Stimulated activated CD8-positive, alpha-beta memory T cell treated with anti-CD3 and anti-CD28 coated beads, Interleukin-15, amount 100 ng/mL, for 48 hours (primary cell): ENCODE measurements at places on chromosomes 1 and 21.
A peak's percentile ranks its signal among the peaks of the same experiment; 100 is the strongest.

- no peak for DNase-seq
Observed at GRCh38 chr1:213391445-213391844, 340.4 kb downstream of the RPS6KC1 start.

DNA sequence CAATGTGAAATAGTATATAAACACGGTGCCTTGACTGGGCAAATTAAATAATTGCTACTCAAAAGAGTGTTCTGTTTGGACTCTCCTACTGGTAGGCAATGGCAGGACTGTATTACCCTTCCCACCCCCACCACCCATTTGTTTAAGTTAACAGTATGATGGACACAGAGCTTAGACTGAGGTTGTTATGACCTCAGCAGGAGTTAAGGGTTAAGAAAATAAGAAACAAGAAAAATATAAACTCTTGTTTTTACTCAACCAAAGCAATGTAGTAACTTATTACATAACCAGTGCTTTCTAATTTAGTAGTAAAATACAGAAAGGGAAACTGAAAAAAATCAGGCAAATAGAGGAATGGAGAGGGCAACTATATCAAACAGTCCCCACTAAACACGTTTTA lies 19.9 kb upstream of the SERPINC1 start:
- no peak for DNase-seq

DNA sequence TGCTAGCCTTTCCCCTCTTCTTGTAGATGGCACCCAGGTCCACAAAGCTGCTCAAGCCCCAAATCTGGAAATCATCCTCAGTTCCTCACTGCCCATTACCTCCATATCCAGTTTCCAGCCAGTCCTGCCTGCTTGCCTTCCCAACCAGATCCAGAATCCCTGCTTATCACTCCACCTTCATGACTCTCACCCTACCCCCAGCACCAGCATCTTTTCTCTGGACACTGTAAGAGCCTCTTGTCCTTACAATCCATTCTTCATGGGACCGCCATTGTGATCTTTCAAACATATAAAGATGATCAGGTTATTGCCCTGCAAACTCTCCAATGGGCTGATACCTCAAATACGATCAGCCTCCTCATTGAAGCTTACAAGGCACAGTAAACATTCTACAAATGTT lies 23.5 kb upstream of the NPL start:
- DNase-seq = no peak

- DNase-seq = no peak
Observed at GRCh38 chr1:112144733-112145426, 155.4 kb upstream of the KCND3 start.

- DNase-seq = no peak
Observed at GRCh38 chr1:225695578-225696337, 42.8 kb upstream of the ENAH start.

- no peak for DNase-seq
Observed at GRCh38 chr1:18881642-18882431, 20.5 kb downstream of the ALDH4A1 start.

- DNase-seq = peak; percentile 54
Observed at GRCh38 chr1:233295237-233295974, at the start of gene PCNX2. Gene PCNX2 (minus strand): TSS chr1:233295725. CDS start chr1:233295478, 247 bp downstream.

DNA sequence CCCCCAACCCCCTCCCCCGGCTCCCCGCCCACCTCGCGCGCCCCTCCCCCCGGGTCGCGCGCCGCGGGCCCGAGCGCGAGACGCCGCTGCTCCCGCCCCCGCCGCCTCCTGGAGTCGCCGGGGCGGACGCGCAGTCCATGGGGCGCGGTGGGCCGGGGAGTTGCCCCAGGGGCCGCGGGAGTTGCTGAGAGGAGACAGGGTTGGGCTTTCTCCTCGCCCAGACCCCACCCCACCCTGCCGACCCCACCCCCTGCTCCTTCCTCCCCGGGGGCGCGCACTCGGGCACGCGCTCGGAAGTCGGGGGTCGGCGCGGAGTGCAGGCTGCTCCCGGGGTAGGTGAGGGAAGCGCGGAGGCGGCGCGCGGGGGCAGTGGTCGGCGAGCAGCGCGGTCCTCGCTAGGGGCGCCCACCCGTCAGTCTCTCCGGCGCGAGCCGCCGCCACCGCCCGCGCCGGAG lies at the start of gene LAMC1:
TSS of gene LAMC1 (plus strand) at position 275 of the 455 bp plus-strand sequence. CDS start 297 bp downstream, outside the sequence.
- no peak for DNase-seq

DNA sequence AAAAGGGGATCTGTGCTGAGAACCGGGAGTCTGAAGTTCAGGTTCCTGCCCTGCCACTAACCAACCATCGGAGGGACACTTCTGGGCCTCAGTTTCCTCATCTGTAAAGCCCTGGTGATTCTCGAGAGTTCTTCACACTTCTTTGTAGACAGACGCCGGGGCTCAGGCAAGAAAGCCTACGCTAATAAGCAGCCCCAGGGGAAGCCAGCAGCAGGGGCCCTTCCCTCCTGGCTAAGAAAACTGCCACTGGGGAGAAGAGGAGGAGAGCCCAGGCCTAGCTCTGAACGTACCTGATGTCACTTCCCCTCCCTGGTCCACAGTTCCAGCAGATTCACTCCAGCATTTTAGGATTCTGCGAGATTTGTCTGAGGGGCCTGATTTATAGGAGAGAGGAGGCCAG lies 76.0 kb downstream of the CAMK2N1 start:
- no peak for DNase-seq

- no peak for DNase-seq
Observed at GRCh38 chr1:204841798-204842197, 28.9 kb upstream of the NFASC start.

DNA sequence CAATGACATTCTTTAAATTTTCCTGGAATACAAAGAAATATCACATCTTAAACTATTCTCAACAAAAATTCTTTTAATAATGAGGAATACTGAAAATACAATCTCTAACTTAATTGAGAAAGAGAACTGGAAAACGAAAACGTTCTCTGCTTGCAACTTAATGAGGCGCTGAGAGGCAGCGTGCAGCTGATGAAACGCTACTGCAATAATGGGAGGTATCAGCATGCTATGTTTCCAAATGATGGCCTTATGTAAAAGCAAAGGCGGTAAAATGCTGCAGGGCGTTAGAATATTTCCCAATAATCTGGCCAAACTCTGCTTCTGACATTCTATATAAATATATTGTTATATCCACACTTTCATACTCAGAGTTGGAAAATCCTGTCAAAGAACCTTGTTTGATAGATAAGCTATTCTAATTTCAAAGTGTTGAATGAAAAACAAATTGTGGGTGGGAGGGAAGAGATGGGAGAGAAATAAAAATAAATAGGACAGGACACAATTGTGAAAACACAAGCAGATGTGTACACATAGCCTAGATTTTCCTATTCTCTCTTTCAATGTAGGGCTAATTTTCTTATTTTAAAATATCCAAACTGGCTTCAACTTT lies 70.9 kb downstream of the APP start:
- no peak for DNase-seq

- DNase-seq = no peak
Observed at GRCh38 chr1:113040041-113040440, 33.0 kb upstream of the LRIG2 start.

- no peak for DNase-seq
Observed at GRCh38 chr21:36569511-36569910, 89.6 kb upstream of the CLDN14 start.

DNA sequence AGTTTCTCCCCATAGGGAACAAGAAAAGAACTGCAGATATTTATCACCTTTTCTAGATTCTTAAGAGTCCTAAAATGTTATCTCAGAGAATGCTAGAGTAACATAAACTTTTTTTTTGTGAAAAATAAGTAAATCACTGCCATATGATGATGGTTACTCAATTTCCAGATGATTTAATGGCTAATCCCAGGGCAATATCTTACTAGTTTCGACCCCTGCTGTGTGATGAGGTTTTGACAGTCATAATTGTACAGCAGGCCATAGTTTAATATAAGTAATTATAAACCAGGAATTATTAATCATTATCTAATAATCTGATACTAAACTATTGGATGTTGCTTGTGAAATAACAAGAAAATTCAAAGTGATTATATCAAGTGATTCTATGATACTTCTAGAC lies 210.6 kb downstream of the HLX start:
- no peak for DNase-seq

GRCh38 chr1:56063461-56063860 lies 515.9 kb downstream of the PLPP3 start:
- DNase-seq = no peak

DNA sequence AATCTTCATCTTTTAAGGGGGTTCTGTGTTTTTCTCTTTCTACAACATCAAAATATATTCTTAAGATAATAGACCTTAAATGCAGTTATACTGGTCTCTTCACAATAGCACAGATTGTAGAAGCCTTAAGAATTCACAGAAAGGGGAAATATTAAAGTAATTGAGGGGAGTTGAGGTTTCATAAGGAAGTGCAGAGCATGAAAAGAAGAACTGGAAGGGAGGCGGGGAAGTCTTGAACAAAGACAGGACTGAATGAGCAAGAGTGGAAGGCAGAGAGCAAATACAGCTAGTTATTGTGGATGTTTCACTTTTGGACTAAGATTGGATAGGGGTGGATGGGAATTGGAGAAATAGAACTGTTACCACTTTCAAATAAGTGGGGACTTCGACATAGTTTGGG lies 67.7 kb downstream of the PTGER3 start:
- DNase-seq = no peak

DNA sequence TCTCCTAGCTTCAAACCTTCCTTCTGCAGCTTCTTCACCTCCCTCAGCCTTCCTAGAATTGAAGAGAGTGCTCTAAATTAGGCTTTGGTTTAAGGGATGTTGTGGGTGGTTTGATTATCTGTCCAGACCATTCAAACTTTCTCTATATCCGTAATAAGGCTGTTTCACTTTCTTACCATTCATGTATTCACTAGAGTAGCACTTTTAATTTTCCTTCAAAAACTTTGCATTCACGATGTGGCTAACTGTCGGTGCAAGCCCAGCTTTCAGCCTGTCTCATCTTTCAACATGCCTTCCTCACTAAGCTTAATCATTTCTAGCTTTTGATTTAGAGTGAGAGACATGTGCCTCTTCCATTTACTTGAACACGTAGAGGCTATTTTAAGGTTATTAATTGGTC lies 26.2 kb upstream of the DESI2 start:
- no peak for DNase-seq

- no peak for DNase-seq
Observed at GRCh38 chr1:116368241-116368640, 4.8 kb upstream of the ATP1A1 start.

GRCh38 chr1:234629026-234629425 lies 19.0 kb upstream of the IRF2BP2 start:
- no peak for DNase-seq

DNA sequence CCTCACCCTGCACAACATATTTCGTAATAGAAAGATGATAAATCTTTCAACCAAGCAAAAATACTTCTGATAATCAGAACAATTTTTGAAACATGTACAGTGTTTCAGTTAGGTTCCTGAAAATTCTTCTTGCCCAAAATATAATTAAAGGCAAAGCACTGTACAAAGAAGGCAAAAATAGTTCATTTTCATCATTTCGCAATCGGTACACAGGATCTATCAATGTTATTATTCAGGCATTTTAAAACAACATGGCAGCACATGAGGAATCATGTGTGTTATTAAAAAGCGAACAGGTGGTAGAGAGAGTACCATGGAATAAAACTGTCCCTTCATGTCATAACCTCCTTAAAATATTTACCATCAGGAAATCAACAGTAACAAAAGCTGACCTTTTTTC lies 356.9 kb downstream of the DPYD start:
- DNase-seq = no peak

- no peak for DNase-seq
Observed at GRCh38 chr1:229171934-229172333, 99.0 kb upstream of the RAB4A start.

- DNase-seq = no peak
Observed at GRCh38 chr1:40648200-40648599, 17.3 kb downstream of the RIMS3 start.

GRCh38 chr1:178847396-178847849 lies 23.5 kb downstream of the ANGPTL1 start:
- DNase-seq = no peak

- no peak for DNase-seq
Observed at GRCh38 chr1:77051425-77051824, 167.8 kb downstream of the PIGK start.

GRCh38 chr1:71399594-71399993 lies 318.8 kb upstream of the ZRANB2 start:
- DNase-seq = no peak

DNA sequence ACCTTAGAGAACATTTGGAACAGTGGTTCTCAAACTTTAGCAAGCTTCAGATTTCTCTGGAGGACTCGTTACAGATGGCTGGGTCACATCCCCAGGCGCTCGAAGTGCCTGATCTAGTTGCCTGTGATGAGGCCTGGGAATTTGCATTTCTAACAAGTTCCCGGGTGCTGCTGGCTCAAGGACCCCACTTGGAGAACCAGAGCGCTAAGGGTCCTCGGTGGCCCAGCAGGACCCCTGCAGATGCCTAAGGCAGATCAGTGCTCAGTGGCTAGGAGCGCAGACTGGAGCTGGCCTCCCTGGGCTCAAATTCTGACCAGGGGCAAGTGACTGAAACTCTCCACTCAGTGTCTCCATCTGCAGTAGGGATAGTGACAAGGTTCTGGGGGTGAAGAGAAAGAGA lies 208.2 kb downstream of the DYRK1A start:
- DNase-seq = no peak

GRCh38 chr1:65813956-65814355 lies 21.3 kb downstream of the PDE4B start:
- no peak for DNase-seq

GRCh38 chr1:36151134-36151844 lies 2.0 kb upstream of the TRAPPC3 start:
- DNase-seq = no peak

GRCh38 chr21:38814126-38815059 lies 8.7 kb downstream of the ETS2 start:
- no peak for DNase-seq

DNA sequence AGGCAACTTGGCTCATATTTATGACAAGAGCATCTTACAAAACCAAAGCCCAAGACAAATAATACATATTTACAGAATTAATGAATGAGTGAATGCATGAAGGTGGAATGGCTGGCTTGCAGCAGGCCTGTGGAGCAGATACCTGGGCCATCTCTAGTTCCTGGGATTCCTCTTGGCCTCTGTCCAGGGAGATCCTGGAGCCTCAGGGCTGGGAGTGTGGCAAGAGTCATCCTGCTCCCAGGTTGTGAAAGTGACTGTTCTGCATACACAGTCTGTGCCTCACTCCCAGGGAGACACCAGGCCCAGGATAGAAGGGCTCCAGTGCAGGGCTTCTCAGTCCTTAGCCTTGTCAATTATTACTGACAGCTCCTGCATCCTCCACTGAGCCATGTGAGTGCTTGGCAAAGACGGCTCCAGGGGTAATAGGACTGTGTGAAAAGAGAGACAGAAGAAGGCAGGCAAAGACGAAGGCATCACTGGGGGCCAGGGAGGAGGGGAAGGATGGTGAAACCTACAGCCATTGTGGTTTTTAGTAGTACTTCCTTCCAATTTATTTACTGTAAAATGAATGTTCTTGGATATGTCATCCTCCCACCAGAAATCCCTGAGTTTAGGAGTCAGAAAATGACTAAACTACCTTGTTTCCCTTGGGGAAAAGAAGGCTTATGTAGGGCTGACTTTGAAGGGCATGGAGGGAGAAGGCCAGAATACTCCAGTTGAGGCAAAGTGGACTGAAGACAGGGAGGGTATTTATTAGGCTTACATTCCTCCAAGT lies 14.3 kb upstream of the KPRP start:
- no peak for DNase-seq
